ENCODE measurements at places on chromosomes 2 and 18. TPM values are rescaled to one million over a fixed set of nuclear protein-coding genes. Genes with fewer than 3 reads are reported as not detected.

Gene KCNF1
- total RNA-seq, result not detected

Gene LIMS1
- 122 TPM for total RNA-seq

Gene UGT1A1
- total RNA-seq, result not detected

Gene CFAP65
- not detected for total RNA-seq

Gene CFC1
- total RNA-seq, result not detected

Gene DOK6
- total RNA-seq, result not detected

Gene KLHL41
- 0.34 TPM for total RNA-seq

Gene NEURL3
- 5.3 TPM for total RNA-seq

Gene ANO7
- 0.72 TPM for total RNA-seq

Gene IL36RN
- total RNA-seq, result not detected

- H3K27ac ChIP-seq, result no peak overlapping the region
- H3K36me3 ChIP-seq, result no peaks in the 10 kb centered on the region
- H3K4me3 ChIP-seq, result no peak overlapping the region
- no peaks in the 10 kb centered on the region for H3K4me1 ChIP-seq
- no peak for DNase-seq
Measured at GRCh38 chr2:235567842-235568241, 74.0 kb downstream of the AGAP1 start.

- H3K27ac ChIP-seq, result no peak overlapping the region
- H3K36me3 ChIP-seq, result no peaks in the 10 kb centered on the region
- H3K4me3 ChIP-seq, result no peak overlapping the region
- DNase-seq, result no peak
Measured at GRCh38 chr2:71685941-71686611, 232.7 kb downstream of the DYSF start.

DNA sequence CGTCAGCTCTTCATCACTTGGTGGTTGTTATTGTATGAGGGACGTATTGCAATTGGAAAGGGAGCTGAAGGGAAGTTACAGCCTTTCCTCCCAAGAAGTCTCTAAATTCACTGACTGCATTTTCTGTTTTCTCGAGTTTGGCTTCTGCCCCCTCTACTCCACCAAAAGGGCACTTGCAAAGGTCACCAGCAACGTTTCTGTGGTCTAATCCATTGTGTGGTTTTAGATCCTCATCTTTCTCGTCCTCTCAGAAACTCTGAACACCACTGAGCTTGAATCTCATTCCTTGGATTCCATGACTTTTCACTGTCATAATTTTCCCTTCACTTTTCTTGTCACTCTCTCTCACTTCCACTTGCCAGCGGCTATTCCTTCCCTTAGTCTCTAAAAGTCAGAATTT, 308.0 kb downstream of the AFF3 start:
- H3K4me3 ChIP-seq, result no peak overlapping the region
- no peak overlapping the region for H3K27ac ChIP-seq
- peaks cover 11% of the 10 kb centered on the region for H3K4me1 ChIP-seq
- H3K36me3 ChIP-seq, result no peaks in the 10 kb centered on the region
- DNase-seq, result no peak

- peak; percentile 59 for DNase-seq
- H3K4me1 ChIP-seq, result peaks cover 27% of the 10 kb centered on the region
- H3K27me3 ChIP-seq, result peaks cover 8% of the 10 kb centered on the region
- peaks cover 3% of the 10 kb centered on the region for H3K36me3 ChIP-seq
- H3K27ac ChIP-seq, result peak overlapping the region; percentile 86
- peak overlapping the region; percentile 46 for H3K4me3 ChIP-seq
Measured at GRCh38 chr2:169683054-169683424, 11.2 kb downstream of the CFAP210 start.

DNA sequence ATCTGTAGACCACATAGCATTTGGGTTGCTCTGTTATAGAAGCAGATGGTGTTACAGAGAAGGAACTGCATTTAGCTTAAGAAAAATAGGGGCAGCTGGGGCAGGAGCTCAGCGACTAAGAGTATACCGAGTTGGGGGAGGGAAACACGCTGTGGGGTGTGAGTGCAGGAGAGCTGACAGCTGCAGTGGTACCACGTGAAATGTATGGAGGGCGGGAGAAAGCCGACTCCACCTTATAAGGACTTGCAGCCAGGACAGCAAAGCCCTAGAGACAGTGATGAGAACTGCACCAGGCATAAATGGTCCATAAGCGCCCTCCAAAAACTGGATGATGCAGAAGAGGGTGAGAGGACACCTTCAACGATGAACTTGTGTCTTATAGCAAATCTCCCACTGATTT, 237.6 kb downstream of the PRKCE start:
- H3K36me3 ChIP-seq, result no peaks in the 10 kb centered on the region
- no peak overlapping the region for H3K27ac ChIP-seq
- no peaks in the 10 kb centered on the region for H3K27me3 ChIP-seq
- peaks cover 49% of the 10 kb centered on the region for H3K4me1 ChIP-seq

DNA sequence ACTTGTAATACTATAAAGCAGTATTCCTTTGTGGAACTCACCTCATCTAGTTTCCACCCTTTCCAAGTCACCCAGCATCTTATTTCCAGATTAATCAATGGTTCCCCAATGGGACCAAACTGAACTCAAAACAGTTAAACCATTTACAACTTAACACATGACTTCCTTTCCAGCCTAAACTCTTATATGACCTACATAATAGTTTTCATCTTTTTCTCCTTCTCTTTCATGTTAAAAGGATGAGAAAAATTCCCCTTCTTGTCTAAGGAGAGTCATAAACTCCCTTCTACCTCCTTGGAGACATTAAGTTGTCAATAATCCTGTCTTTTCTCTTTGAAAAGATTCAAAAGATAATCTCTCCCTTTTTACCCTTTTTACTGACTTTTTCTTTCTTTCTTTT, 6.7 kb downstream of the PPP3R1 start:
- no peak overlapping the region for H3K27ac ChIP-seq
- peaks cover 22% of the 10 kb centered on the region for H3K4me1 ChIP-seq
- peaks cover under 1% of the 10 kb centered on the region for H3K36me3 ChIP-seq
- H3K27me3 ChIP-seq, result no peaks in the 10 kb centered on the region
- no peak overlapping the region for H3K4me3 ChIP-seq

GRCh38 chr2:119922699-119923098, 90.2 kb upstream of the EPB41L5 start:
- H3K36me3 ChIP-seq, result no peaks in the 10 kb centered on the region
- no peak for DNase-seq
- H3K27me3 ChIP-seq, result no peaks in the 10 kb centered on the region
- no peak overlapping the region for H3K27ac ChIP-seq
- no peak overlapping the region for H3K4me3 ChIP-seq

DNA sequence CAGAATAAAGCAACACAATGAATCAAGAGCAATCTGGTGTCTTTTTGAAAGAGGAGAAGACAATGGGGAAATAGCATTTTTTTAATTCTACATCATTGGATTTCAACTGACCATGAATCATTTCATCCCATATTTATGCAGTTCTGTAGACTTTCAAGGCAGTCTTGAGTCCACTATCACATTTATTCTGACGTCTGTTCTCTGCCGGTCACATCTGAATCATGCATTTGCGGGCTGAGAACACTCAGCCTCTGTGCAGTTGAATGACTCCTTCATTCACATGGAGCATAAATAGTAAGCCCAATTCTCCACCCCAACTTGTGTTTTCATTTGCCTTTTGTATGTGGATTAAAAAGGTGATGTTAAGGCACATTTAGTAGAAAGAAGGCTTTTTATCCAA, 128.2 kb downstream of the AKAIN1 start:
- H3K4me3 ChIP-seq, result no peak overlapping the region
- no peaks in the 10 kb centered on the region for H3K27me3 ChIP-seq

DNA sequence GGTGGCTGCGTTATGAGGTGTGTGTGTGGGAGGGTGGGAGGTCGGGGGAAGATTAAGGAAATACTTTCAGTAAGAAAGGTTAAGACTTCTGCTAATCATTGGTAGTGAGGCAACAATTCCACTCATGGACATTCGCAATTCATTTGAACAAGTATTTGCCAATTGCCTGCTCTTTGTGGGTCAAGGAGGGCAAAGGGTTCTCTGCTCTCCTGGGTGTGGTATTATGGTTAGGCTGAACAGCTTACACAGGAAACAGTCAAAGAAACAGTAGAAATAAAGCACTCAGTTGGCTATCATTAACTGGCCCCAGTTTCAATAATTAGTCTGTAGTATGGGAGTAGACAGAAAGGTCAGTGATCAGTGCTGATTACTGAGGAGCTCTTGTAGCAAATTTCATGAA, 357.0 kb upstream of the FANCL start:
- no peaks in the 10 kb centered on the region for H3K27me3 ChIP-seq
- H3K4me3 ChIP-seq, result no peak overlapping the region
- H3K4me1 ChIP-seq, result no peaks in the 10 kb centered on the region
- no peak overlapping the region for H3K27ac ChIP-seq

DNA sequence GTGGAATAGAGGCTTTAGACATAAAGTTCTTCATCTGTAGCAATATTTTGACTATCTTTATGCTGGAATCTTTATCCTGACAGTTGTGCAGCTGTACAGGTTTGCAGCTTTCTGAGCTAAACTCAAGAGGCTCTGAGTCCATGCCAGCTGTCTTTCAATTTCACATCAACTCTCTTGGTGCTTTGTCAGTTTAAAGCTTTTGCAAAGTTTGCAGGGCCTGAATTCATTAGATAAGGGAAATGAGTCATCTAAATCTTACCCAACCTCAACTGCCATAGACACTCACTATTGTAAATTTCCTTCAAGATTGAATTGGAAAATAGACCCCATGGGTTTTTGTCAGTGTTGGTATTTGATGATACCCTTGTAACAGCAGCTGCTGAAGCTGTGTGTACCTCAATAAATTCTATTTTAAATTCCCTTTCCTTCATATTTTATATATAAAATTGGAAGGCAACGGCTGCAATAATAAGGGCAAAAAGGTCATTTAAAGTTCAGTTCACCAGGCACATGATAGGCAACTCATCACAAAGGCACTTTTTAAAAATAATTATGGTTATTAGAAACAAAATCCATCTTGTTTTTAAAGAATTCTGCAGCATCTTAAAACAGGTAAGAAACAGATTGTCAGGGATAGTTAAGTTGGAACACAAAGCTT, 169.9 kb upstream of the SLC39A10 start:
- H3K27me3 ChIP-seq, result no peaks in the 10 kb centered on the region
- peak overlapping the region; percentile 84 for H3K27ac ChIP-seq
- DNase-seq, result no peak
- peaks cover 31% of the 10 kb centered on the region for H3K4me1 ChIP-seq

DNA sequence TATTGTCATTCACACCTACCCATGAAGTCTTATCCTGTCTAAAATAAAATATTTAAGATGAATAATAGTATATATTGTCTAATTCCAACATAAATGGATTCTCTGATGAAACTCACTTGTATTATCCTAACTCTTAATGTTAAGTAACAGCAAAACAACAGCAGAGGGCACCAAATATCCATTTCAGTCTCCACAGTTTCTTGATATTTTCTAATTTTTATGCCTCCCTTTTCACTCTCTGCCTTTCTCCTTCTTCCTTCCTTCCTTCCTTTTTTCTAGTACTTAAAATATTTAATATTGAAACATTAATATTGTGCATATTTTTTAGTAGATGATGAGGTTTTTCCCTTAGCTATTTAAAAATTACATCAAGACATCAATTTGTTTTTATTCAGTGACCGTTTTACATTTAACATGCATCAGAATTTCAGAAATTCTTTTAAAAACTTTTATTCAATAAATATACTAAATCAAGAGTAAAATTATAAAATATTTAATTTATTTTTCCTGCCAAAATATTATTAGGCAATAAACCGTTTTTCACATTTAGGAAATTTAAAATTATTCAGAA, 97.6 kb downstream of the WDR7 start:
- H3K4me3 ChIP-seq, result no peak overlapping the region
- no peak overlapping the region for H3K27ac ChIP-seq
- H3K36me3 ChIP-seq, result no peaks in the 10 kb centered on the region
- H3K4me1 ChIP-seq, result peaks cover 20% of the 10 kb centered on the region
- H3K27me3 ChIP-seq, result no peaks in the 10 kb centered on the region

- peak overlapping the region; percentile 17 for H3K27ac ChIP-seq
- H3K36me3 ChIP-seq, result no peaks in the 10 kb centered on the region
- peak; percentile 71 for DNase-seq
- peak overlapping the region; percentile 58 for H3K4me3 ChIP-seq
Measured at GRCh38 chr18:31657823-31658669, 26.3 kb downstream of the B4GALT6 start.

- no peaks in the 10 kb centered on the region for H3K36me3 ChIP-seq
- no peak overlapping the region for H3K27ac ChIP-seq
- no peak for DNase-seq
- no peak overlapping the region for H3K4me3 ChIP-seq
- H3K4me1 ChIP-seq, result no peaks in the 10 kb centered on the region
Measured at GRCh38 chr2:30029804-30030203, 108.4 kb upstream of the ALK start.

GRCh38 chr2:216308576-216308975, 63.7 kb downstream of the MARCHF4 start:
- H3K36me3 ChIP-seq, result no peaks in the 10 kb centered on the region
- H3K4me3 ChIP-seq, result no peak overlapping the region
- DNase-seq, result no peak
- H3K4me1 ChIP-seq, result no peaks in the 10 kb centered on the region

DNA sequence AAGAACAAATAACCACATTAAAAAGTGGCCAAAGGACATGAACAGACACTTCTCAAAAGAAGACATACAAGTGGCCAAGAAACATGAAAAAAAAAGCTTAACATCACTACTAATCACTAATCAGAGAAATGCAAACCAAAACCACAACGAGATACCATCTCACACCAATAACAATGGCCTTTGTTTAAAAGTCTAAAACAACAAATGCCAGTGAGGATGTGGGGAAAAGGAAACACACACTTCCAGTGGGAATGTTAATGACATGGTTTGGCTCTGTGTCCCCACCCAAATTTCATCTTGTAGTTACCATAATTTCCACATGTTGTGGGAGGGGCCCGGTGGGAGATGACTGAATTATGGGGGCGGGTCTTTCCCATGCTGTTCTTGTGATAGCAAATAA, 147.1 kb downstream of the GALNT1 start:
- peaks cover 7% of the 10 kb centered on the region for H3K36me3 ChIP-seq
- H3K4me3 ChIP-seq, result no peak overlapping the region
- no peak overlapping the region for H3K27ac ChIP-seq

Data from activated T-cell treated with anti-CD3 and anti-CD28 coated beads, Interleukin-2, amount 50 U/mL, for 72 hours (primary cell).